CD4-positive, alpha-beta T cell treated with Interleukin-6 at 100 ng/mL for 8 hours (primary cell): ENCODE measurements at places on chromosomes 12 and 14.

- no peak for DNase-seq
These were observed 109.9 kb downstream of the PTCSC3 start for GRCh38 chr14:36066636-36067035.

- DNase-seq: peak; percentile 19
These were observed 2.0 kb upstream of the GALC start for GRCh38 chr14:87994974-87995373.

DNA sequence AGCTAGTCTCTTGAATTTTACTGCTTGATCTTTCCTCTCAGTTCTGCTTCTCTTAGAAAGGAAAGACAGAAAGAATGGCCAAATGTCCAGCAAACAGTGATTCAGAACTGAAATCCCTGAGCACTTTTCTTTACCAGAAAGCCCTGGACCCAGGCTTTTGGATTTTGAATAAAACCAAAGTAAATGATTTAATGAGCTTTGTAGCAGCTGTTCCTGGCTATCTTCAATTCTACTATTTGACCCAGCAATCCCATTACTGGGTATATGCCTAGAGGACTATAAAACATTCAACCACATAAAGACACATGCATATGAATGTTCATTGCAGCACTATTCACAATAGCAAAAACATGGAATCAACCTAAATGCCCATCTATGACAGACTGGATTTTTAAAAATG lies 187.2 kb downstream of the PRKD1 start:
- no peak for DNase-seq

GRCh38 chr12:78865516-78865915 lies 942 bp downstream of the SYT1 start:
- no peak for DNase-seq

DNA sequence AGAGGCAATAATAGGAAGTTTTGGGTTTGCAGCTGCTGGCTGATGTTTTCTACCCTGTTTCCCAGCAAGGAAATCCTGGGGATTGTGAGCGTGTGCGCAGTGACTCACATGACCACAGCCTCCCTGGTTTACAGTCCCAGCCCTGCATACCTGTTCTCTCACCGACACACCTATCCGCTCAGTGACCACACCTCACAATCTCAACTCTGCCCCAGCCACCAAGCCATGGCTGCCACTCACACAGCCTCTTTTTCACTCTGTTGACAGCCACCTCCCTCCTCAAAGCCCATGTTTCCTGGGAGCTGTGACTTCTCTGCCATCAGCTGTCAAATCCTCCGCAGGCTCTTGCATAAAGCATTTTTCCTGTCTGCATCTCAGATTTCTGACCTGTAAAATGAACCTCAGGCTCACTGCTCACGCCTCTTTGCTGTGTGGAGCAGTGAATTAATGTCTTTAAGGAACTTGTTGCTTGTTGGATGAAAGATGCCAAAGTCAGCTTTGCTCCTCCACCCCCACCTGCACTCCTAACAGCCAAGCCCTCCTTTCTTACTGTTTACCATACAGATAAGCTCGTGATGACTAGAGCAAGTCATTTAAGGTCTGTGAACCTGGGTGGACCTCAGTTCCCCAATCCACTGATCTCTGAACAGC lies 43.5 kb downstream of the B4GALNT3 start:
- no peak for DNase-seq

DNA sequence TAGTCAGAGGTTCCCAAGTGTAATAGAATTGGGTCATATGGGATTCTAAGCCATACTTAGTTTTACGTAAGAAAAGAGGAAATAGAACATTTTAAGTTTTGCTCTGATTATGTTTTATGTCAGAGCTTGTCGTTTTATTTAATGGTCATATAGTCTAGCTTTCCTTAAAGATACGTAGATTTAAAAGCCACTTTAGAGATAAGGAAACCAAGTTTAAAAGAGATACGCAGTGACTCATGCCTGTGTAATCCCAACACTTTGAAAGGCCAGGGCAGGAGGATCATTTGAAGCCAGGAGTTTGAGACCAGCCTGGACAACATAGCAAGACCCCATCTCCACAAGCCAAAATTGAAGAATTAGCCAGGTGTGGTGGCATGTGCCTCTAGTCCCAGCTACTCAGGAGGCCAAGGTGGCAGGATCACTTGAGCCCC lies 19.5 kb downstream of the MAPK1IP1L start:
- DNase-seq: no peak

- no peak for DNase-seq
These were observed 156.4 kb downstream of the ESR2 start for GRCh38 chr14:64137657-64138290.

DNA sequence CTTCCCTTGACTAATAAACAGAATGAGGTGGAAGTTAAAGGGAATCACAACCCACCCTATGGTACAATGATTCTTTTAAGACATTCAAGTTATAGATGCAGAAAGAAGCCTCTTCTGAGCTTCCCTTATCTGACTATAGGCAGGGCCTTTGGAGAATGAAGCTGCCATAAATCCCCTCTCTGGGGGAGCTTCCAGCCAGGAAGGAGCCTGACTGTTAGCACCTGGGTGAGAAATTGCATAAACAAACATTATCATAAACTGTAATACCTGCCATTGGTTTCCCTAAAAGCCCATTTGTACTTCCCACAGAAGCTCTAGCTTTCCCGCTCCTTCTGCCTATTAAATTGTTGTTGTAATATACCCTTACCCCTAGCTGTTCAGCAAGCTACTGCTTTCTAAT lies 81.3 kb upstream of the RESF1 start:
- no peak for DNase-seq

DNA sequence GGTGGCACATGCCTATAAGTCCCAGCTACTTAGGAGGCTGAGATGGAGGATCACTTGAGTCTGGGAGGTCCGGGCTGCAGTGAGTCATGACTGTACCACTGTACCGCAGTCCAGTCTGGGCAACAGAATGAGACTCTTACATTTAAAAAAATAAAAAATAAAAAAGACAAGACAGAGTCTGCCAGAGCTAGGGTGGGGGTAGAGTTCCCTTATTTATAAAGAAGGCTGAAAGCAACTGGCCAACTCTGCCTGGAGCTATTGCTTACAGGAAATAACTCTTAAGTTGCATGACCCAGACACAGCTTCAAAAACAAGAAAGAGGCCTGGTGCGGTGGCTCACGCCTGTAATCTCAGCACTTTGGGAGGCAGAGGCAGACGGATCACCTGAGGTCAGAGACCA lies 31.5 kb downstream of the NUMB start:
- no peak for DNase-seq

- no peak for DNase-seq
These were observed 5.7 kb downstream of the PHLDA1 start for GRCh38 chr12:76025601-76026575.
